ENCODE measurements at places on chromosomes 12 and 14.

GRCh38 chr12:128693771-128694170, 130.0 kb downstream of the SLC15A4 start:
- no peak for DNase-seq

DNA sequence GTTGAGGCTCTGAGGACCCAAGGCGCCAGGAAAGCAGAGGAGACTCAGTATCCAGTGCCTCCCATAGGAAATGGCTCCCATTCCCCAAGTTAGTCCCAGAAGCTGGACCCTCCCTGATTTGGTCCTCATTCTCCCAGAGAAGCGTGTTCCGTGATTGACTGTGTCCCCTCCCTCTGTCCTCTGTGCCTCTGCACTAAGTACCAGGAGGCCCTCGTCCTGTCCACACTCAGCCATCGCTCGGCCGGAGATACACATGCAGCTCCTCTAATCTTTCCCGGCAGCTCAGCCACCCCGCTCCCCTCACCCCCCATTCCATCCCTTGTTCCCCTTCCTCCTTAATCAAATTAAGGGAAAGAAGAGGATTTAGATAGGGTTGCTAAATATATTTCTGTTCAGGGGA, 28.3 kb upstream of the ATP2A2 start:
- DNase-seq, result no peak

- no peak for DNase-seq
Measured at GRCh38 chr12:8446642-8447547, 8.9 kb upstream of the CLEC6A start.

GRCh38 chr14:96264853-96265252, 8.8 kb downstream of the BDKRB1 start:
- DNase-seq, result no peak

DNA sequence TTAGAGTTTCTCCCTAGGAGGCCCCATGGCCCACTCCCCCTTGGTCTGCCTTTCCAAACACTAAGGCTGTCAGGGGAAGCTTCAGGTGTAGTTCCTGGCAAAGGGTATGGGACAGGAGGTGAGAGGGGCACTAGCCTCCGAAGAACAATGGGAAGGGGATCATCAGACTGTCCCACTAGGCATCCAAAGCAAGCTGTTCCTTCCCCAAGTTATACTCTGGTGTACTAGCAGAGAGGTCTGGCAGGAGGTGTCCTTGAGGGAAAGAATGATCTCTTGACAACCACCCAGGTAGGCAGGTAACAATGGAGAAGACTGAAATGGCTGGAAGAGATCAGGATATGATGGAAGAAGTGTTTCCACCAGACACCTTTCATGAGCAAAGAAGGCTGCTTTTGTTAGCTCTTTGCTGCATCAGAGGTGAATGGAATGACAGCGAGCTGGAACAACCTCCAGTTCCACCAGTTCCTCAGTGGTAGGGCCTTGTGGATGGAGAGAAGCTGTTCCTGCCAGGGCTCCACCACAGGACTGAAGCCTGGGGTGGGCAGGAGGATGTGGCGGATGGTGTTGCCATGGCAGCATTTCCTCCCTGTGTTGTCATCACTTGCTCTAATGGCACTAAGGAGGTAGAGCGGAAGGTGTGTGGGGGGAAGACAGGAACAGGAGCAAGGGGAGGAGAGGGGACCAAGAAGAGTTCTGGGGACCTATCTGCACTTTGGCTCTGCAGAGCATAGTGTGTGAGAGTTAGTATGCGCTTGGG, 2.3 kb upstream of the AGAP2 start:
- peak; percentile 80 for DNase-seq

- DNase-seq, result no peak
Measured at GRCh38 chr12:13177906-13178305, 18.6 kb upstream of the EMP1 start.

DNA sequence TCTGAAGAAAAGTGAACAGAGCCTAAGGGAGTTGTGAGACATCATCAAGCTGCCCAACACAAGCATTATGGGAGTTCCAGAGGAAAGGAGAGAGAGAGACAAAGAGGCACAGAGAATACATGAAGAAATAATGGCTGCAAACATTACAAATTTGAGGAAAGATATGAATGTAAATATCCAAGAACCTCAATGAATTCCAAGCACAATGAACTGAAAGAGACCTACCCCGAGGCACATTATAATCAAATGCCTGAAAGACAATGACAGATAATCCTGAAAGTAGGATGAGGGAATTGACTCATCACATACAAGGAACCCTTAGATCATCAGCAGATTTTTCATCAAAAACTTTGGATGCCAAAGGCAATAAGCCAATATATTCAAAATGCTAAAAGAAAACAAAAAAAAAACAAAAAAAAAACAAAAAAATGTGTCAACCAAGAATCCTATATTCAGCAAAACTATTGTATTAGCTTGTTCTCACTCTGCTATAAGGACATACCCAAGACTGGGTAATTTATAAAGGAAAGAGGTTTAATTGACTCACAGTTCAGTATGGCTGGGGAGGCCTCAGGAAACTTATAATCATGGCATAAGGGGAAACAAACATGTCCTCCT, 37.8 kb downstream of the BCL2L14 start:
- DNase-seq, result no peak

DNA sequence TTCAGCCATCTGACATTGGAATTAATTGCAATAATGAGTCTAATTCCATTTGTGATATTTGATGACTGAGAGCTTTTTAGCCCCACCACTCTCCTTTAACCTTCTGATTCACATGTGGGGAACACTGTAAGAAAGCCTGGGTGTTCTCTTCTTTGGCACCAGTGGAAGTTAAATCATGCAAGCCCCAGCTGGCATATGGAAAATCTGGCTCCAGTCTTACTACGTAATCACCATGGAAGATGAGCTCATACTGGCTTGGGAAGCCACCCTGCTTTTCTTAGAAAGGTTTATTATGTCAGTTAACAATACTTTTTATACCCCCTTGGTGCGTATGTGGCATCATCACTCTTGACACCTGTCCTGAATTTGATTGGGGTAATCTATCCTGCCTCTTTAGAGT, 479.3 kb downstream of the SLC16A7 start:
- no peak for DNase-seq

GRCh38 chr12:9773216-9773877, 12.6 kb upstream of the CD69 start:
- DNase-seq, result no peak

DNA sequence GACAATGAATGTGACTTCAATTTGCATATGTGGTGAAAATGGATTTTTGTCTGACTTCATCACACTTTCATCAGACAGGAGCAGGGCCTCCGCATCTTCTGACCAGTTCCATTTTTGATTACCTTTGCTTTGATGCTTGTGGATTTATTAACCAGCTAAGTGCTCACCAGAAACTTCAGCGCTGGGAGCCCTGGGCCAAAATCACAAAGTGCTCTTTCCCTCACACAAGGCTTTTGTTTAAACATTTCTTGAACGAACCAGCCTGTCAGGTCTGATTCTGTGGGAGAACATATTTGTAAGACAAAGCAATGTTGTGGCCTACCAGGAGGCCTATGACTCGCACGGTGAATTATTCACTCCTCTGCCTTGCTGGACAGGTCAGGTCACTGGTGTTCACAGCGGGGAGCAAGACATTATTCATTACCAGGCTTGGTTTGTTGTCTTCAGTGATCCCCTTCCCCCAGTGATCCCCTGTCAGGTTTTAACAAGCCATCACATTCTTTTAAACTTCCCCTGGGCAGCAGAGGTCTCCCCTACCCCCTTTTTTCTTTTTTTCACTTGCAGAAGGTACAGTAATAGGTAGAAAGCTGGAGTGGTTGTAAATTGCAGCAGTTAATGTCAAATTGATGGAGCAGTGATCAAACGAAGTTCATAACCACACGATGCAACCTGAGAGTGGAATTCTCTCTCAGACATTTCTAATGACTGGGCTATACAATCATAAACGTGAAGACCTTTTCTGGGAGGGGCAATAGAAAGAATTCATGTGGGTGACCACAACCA, 167.5 kb upstream of the PRICKLE1 start:
- no peak for DNase-seq

- no peak for DNase-seq
Measured at GRCh38 chr12:126210448-126210847, 1145.2 kb downstream of the AACS start.

- DNase-seq, result no peak
Measured at GRCh38 chr12:115774148-115774895, 503.2 kb downstream of the MED13L start.

DNA sequence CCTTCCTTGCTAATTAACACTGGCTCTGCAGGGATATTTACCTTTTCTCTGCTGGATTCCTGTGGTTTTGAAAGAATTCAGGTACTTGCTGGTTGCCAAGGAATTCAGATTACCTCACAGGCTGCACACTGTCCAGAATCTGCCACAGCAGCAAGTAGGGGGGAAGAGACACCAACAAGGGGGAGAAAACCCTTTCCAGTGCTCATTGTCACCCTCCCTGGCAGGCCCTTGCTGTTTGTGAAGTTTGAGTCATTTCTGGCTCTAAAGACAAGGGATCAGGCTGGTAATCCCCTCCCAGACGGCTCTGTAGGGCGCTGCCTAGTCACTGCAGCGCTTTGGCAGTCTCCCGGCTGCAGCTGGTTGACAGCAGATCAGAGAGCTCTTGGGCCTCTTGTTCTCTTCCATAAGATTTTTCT, 50.8 kb downstream of the TTLL5 start:
- peak; percentile 4 for DNase-seq

DNA sequence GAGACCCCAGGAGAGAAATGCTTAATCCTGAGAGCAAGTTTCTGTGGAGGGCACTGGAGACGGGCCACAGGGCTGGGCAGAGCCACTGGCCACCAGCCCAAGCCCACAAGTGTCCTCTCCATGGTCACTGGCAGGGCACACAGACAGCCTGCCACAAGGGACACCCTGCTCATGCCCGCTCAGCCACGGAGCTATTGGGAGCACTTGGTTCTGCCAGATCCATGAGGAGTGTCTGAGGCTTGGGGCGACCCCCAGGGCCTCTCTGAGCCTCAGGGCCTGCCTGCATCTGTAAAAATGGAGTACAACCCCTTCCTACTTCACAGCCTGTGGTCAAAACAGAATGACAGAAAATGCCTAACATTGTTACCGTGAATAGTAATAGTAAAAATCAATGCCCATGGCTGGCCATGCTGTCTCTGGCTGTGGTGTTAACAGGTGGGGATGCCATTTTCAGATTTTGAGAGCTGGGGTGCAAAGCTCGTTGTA, 3.2 kb downstream of the PGF start:
- DNase-seq, result no peak

- no peak for DNase-seq
Measured at GRCh38 chr12:124218243-124218560, 76.7 kb upstream of the RFLNA start.

DNA sequence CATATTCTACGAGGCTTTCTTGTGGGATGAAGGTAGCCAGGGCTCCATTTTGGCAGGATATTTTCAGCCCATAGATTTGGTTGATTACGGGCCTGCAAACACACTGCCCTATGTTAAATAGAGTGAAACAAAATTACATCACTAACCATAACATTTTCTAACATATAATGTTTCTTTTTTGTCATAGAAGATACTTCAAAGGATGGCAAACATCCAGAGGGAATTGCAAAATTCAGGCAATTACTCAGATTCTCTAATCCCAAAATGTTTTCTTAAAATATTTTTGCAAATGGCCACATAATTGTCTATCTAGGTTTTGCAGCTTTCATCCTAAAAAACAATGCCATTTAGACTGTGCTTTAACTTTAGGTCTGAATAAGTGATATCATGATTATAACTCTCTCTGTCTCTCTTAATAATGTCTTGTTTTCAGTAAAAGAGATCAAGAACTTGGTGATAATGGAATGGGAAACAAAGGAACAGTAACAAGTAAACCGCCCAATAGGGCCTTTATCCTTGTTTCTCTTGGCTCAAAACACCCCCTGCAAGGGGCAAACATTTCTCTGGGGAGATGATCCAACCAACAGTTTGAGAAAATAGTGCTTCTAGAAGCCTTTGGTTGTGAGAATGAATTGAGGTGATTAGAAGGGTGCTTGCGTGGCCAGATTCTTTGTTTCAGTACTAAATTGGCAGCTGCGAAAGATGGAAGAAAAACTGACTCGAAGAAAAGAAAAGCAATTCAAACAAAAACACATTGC, 54.4 kb upstream of the BTG1 start:
- no peak for DNase-seq

DNA sequence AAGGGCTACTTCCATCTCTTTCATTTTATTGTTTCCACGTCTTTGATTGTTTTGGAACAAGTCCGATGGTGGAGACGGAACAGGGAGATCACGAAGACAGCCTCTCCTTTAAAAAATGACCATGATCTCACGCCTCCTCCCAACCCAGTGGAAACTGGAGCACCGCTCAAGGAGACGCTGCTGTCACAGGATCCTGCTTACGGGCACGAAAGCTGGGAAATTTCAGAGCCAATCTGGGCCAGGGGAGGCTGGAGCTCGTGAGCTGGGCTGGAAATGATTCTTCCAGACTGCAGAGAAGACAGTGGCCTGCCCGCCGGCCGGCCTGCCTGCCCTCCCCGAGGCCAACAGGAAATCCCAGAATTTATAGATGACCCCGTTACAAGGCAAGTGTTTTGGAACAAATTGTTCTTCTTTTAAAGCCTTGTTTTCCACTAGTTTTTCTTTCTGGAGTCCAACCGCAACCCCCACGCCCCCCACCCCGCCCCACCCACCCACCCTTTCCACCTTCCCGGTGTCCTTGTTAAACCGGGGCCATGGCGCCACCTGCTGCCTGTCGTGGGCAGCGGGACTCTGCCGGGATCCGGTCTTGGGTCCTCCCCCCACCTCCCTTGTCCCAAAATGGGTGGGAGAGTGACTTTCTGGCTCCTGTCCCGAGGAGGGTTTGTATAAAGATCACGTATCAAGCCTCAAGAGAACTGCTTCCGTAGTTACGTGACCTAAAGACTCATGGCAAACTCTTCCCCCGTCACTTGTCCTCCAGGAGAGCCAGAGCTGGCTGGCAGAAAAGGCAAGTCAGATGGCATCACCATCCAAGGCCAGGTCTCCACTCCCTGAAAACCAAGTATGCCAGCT, 40.3 kb downstream of the MAP1LC3B2 start:
- peak; percentile 60 for DNase-seq

DNA sequence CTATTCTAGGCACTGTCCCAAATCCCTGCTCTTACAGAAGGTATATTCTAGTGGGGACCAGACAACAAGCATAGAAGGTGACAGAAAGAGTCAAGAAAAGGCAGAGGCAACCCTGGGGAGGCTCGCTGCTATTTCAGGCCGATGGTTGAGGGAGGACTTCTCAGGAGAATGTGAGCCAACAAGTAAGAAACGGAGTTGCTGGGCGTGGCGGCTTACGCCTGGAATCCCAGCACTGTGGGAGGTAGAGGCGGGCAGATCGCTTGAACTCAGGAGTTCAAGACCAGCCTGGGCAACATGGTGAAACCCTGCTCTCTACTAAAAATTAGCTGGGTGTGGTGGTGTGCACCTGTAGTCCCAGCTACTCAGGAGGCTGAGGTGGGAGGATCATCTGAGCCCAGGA, 4.7 kb upstream of the GOLGA3 start:
- DNase-seq, result no peak

- no peak for DNase-seq
Measured at GRCh38 chr12:101044512-101045059, 165.5 kb downstream of the SLC5A8 start.

- DNase-seq, result no peak
Measured at GRCh38 chr12:130162745-130163460, 639 bp downstream of the FZD10 start.

DNA sequence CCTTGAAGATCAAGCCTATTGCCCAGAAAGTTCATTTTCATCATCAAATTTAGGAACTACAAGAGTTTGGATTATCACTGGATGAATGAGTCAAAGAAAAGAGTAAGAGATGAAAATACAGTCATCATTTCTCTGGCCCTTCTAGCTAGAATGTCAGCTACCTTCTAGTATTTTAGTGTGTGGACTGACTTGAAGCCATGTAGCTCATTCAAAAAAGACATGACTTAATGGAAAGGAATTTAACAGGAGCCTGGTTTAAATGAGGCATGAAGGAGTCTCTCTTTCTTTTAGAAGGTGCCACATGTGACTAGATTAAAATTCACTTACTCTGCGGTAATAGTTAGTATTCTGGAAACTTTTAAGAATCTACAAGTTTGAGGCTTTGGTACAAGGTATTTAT, 7.1 kb downstream of the PTHLH start:
- DNase-seq, result no peak
